ENCODE measurements at places on chromosomes 2 and 18.

DNA sequence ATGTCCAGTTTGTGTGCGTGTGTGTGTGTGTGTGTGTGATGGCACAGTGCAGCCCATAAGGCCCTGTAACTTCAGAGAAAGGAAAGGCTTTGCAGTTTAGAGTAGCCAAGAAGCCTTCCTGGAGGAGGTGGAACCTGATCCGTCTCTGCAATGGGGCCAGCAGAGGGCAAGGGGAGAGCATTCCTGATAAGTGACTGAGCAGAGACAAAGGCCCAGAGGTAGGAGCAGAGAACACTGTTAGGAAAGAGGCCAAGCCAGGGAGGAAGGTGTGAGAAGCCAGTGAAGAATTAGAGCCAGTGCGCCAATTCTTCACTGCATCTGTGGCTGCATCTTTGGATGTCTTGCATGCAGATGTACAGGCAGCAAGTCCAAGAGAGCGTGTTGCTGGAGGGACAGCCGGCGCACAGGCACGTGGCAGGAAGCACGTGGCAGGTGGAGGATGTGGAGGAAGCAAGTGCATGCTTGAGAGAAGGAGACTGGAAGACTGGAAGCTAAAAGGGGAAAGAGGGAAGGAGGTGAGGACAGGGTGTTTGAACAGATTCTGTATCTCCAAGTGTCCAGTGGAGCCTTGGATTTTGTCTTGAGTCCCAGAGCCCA lies 196.3 kb downstream of the CTIF start:
- DNase-seq: no peak

- peak; percentile 90 for DNase-seq
Observed at GRCh38 chr2:202035089-202035940, 1.7 kb downstream of the FZD7 start.

DNA sequence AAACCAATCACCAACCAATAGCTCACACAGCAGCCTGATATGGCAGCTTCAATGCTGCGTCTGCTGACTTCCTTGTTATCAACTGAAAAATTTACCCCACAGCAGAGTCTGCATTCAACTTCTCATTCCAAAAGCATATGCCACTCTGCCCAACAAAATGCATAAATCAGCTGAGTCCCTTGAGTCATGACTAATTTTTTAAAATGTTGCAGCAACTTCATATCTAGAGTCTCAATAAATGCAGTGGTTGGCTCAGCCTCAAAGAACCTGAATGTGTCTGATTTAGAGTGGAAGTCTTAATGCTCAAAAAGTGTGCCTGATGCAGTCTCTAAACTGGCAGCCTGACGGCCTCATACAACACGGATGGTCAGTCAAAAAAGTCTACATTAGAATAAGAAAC lies 46.5 kb downstream of the FARSB start:
- no peak for DNase-seq

DNA sequence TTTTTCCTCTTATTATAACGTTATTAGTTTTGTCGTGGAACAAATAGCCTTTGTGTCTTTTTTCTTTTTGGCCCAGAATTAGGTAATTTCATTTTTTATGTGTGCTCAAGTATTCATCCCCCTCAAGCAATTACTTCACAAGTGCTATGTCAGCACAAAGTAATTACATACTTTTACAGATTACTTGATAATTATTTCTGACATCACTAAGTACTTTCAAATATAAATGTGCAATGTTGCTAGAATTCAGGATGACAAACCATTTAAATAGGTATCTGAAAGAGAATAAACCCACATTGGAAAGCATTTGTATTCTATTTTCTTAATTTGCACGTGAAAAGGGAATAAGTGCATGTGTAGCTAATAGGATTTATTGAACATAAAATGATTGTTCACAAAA lies 238.2 kb downstream of the CDH7 start:
- no peak for DNase-seq

DNA sequence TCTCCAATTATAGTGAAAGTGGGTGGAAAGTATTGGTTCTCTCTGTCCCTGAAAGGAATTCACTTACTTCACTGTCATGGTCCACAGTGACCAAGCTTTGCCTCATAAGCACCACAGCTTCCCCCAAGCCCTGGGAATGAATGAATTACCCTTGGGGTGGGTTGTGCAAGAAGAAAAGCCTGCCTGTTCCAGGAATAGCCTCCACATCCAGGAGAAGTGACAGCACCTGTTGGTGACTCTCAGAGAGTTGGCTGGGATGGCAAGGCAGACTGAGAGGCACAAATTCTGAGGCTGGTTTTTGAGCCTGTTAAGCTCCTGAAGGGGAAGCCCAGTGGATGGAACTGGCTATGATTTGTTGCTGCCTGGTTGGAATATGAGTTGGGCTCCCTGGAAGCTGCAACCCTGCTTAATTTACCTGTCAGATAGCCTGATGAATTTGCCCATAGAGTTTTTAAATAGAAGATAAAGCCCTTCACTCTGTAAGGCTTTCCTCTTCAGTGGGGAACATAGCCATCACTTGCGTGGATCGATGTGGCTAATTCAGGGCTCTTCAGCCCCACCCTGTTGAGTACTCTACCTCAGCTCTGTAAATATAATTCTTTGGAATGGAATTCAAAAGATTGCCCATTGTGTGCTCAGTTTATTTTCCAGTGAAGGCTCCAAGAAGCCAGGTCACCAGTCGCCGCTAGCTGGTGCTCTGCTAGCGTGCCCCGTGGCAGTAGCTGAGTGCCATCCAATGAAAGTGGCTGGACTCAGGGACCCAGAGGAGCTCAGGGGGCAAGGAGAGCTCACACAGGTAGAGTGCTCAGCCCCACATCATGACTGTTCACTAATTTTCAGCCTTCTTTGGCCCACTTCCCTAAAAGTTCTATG lies 479.3 kb downstream of the IRS1 start:
- no peak for DNase-seq

GRCh38 chr2:130302164-130302886 lies 40.4 kb upstream of the IMP4 start:
- DNase-seq: no peak

DNA sequence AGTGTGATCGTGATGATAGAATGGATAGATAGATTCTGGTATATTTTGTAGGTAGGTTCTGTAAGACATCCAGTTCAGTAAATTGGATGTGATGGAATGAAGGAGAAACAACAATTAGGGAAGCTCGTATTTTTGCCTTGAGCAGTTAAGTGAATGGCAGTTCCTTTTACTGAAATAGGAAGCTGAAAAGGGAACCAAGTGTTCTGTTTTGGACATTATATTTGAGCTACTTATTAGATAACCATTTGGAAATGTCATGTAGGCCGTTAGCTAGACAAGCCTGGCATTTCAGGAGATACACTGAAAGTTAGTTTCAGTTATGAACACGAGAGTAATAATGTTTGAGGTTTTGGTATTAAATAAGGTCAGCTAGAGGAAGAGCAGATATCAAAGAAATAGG lies 41.5 kb downstream of the MARCHF7 start:
- no peak for DNase-seq

DNA sequence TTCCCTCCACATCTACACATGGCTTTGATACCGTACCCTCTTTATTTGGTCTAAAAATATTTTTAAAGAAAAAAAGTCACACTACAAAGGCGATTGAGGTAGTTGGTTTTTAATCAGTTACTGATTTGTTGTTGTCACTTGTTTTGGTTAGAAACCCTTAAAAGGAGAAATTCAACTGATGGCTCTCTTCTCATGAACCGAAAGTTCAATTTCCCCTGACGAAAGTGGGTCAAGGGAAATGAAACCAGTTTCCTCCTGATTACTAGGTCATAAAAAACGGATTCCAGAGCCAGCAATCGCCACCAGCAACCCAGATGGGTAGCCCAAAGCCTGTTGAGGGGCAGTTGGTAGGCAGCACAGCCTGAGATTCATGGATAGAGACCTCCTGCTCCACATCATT lies 63.2 kb downstream of the DLGAP1 start:
- no peak for DNase-seq

DNA sequence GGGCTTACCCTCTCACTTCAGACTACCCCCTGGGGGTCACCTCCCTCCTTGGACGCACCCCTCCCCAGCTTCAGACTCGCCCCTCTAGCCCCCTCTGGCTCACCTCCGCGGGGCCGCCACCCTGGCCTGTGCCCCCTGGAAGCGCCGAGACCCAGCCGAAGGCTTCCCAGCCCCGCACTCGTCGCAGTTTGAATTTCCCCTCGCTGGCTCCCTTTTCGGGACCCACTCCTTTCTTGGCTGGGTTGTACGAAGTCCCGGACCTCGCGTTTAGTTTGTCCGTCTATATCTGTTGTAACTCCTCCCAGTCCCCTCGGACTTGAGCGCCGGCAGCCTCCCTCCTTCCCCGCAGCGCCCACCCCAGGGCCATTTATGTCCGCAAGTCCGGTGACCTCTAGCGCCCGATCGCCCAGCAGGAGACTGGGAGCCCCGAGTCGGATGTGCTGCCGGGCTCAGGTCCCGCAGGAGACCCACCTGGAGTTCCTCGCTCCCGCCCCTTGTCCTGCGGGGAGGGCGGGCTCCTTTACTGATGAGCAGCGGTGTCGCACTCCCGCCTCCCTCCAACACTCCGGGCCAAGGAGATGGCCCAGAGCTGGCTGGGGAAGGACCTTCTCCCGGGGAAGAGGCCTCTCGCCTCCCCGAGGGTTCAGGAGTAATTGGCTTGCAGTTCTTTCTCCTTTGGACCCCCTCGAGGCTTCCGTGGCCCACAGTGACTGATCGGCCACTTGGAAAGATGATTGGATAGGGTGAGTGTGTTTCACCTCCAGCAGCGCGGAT lies 692 bp upstream of the RAX start:
- peak; percentile 81 for DNase-seq

GRCh38 chr2:176643646-176644045 lies 374.4 kb downstream of the MTX2 start:
- DNase-seq: peak; percentile 47

DNA sequence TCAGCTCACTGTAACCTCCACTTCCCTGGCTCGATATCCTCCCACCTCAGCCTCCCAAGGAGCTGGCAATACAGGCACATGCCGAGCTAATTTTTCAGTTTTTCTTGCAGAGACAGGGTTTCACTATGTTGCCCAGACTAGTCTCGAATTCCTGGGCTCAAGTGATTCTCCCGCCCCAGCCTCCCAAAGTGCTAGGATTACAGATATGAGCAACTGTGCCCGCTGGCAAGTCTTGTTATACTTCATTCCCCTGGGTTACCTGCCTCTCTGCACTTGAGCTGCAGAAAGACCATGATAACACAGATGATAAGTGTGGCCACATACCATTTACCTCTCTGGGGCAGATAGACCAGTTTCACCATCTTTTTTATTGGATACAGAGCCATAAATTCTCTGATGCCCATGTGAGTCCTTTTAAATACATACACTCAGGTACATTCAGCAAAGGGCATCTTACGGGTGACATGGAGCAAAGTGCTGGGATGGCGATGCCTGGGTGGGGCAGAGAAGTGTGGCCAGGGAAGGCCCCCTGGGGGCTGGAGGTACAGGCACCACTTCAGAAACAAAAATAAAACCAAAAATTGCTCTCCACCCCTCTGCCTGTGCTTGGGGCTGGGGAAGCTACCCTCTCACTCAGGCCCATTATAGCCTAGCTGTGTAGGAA lies 20.4 kb downstream of the CCT7 start:
- no peak for DNase-seq

DNA sequence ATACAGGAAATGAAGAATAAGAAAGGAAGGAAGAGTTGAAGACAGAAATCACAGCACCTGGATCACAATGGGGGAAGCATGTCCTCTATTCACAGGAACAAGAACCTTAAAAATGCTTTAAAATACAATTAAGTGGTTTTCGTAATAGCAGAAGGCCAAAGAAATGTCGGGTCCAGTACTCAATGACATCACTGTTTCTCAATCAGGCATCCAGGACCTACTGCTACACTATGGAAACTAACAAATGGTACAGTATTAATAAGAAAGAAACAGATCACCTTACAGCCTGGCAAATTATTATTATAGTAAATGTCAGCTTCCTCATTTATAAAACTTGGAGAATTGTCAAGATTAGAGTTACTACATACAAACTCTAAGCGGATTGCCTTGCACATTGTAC lies 15.8 kb downstream of the HNRNPLL start:
- DNase-seq: no peak

GRCh38 chr2:38037757-38038621 lies 38.0 kb downstream of the CYP1B1 start:
- peak; percentile 81 for DNase-seq

DNA sequence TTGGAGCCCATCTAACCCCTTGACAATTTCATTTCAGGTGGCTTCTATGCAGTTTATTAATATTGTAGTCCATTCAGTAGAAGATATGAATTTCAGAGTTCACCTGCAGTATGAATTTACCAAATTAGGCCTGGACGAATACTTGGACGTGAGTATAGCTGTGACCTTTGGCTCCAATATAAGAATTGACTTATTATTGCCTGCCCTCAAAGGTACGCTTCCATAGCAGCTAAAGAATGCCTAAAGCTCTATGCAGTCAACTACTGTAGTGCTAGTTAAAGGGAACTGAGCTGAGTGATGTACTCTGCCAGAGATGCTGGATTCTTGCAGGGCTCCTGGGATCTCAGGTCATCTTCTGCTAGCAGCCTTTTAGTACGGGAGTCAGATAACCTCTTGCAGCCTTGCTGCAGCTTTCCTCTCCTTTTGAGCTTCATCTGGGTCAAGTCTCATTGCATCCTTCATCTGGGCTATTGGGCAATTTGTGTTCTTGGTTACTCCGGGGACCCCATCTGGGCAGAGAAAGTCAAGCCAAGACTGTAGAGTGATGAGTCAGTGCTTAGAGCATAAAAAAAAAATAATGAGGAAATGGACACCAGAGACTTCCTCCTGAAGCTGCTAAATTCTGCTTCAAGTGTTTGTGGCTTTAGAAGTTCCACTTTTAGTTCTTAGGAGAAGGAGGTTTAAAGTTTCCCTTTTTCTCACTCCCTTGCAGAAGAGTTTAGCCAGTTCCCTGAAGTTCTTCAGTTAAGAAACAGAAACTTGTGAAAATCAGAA lies 105.6 kb downstream of the PRPF40A start:
- DNase-seq: peak; percentile 42

DNA sequence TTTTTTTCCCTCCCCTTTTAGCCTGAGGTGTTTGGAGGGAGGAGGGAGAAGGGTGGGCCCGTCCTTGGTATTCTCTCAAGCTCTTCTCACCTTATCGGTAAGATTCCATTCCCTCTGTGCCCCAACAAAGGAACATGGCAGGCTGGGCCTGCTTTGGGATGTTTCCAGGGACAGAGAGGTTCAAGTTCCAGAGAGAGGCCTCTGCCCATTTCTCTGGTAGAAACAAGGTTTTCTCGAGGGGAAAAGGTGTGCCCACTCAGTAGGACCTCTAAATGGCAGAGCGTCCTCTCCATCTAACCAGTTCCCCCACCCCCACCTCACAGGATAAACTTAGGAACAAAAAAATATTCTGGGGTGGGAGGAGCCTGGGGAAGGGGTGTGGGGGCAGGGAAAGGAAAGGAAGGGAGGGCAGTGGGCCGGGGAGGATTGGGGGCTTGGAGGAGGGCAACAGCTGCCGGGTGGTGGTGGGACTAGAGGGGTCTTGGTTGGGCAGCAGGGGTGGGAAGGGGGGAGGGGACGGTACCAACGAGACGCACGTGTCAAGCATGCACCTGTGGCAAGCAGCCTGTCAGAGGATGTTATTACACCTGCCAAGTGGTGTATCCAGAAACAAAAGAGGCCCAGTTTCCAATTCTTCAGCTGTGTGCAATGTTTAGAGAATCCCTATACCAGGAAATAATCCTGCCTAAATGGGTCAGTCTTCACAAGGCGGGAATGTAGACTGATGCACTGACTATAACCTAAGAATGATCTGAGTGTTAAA lies 2.1 kb downstream of the PCBP1 start:
- peak; percentile 73 for DNase-seq

Measured in eye (tissue), 1 donor.